CD4-positive, alpha-beta T cell treated with Interleukin-10 for 1 hour (primary cell): ENCODE measurements at places on chromosomes 2 and 18.

DNA sequence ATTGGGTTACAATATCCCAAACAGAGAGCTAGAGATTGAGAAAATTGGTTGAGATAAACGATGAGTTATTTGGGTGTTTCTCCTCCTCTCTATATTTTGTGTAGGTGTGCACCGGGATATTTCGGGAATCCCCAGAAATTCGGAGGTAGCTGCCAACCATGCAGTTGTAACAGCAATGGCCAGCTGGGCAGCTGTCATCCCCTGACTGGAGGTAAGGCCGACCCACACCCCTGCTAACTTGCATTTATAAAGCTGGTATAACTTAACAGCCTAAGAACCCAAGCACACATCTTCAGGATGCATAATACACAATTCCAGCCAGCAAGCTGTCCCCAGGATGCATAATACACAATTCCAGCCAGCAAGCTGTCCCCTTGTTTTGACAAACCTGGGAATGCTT is 124.6 kb upstream of the TTC39C start:
- no peak for DNase-seq

GRCh38 chr2:232874677-232875223 is 4.7 kb downstream of the SNORC start:
- DNase-seq: no peak

GRCh38 chr18:50722311-50722710 is 97.5 kb downstream of the MRO start:
- DNase-seq: no peak

- no peak for DNase-seq
Measured at GRCh38 chr2:219250049-219250781, 2.8 kb upstream of the TUBA4B start.

- DNase-seq: no peak
Measured at GRCh38 chr2:106982350-106982749, 96.4 kb upstream of the ST6GAL2 start.

GRCh38 chr2:5666798-5667197 is 25.4 kb upstream of the SOX11 start:
- no peak for DNase-seq

GRCh38 chr18:57819119-57819518 is 16.0 kb upstream of the ATP8B1 start:
- no peak for DNase-seq

GRCh38 chr2:26786207-26787028 is 562 bp downstream of the CENPA start:
- DNase-seq: peak; percentile 8

GRCh38 chr2:32805104-32806095 is 141.4 kb upstream of the LTBP1 start:
- no peak for DNase-seq

DNA sequence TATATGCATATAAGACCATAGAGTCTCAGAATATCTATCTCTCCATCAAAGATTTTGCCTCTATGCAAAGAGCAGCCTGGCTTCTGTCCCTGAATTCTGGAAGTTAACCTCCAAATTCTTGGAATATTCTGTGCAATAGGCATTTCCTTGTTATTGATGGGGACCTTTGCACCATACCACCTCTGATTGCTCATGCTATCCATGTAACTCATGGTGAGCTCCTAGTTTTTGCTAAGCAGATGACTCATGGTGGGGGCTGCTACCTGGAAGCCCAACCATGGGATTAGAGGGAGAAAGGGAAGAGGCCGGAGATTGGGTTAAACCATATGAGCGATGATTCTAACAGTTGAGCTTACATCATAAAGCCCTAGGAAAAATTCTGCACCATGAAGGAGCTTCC is 310.2 kb upstream of the FIGN start:
- DNase-seq: no peak

DNA sequence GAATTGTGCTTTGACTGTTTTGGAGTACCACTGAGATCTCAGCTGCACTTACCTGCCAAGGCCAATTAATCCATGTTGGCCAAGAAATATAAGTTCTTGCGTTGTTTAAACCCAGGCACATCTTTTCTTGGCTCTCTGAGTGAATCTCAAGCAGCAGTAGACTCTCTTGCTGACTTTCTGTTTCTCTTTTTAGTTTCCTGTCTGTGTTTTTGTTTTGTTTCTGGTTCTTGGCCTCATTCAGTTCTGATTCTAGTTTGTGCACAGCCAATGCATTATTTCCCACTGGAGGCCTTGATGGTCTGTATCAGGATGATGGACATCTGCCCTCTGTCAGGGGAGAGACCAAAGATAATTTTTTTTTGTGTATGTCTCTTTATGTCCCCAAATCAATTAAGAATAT is 379.4 kb downstream of the CDH2 start:
- no peak for DNase-seq

DNA sequence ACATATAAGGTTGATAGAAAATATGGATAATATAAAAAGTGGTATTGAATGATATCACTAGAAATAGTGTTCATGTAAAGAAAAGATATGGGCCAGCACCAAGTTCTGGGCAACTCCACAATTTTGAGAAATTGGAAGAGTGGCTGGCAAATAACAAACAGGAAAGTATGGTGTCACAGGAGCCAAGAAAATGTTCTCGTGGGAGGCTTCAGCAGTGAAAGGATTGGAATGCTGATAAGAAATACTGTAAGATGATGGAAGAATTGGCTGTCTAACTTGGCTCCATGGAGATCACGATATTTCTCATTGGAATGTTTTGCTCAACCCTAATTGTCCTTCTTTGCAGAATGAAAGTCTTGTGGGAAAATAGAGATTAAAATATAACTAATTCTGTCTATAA is 856.8 kb downstream of the DPP10 start:
- no peak for DNase-seq

DNA sequence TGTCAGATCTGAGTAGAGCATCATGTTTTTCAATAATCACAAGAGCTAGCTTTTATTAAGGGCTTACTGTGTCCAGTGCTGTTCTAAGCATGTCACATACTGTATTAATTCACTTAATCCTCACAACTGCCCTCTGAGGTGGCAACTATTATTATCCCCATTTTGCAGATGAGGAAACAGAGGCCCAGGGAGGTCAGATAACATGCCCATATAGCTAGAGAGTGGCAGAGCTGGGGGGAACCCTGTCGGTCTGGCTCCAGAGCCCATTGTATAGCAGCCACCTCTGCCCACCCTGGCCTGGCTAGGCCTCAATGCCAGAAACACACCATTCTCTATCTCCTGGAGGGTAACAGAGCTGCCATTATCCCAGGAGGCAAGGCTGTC is 113.2 kb downstream of the B3GNT2 start:
- DNase-seq: no peak

DNA sequence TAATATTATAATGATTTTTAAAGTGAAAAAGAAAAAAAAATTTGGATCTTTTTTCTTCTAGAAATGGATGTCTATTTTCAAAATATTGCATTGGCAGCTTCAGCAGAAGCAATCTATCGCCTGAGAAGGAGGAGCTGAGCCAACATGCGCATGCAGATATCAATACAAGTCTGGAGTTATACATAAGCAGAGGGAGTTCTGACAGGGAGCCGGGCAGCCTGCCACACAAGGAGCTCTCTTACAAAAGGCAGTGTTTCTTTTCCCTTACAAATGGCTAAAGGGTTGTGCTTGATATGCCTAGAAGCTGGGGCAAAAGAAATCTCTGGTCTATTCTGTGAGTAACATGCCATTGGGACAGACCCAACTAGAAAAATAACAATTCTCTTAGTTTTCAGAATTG is 291.9 kb upstream of the TRIB2 start:
- no peak for DNase-seq

GRCh38 chr2:207479198-207479785 is 50.5 kb upstream of the CREB1 start:
- no peak for DNase-seq

GRCh38 chr2:210199854-210200253 is 25.4 kb downstream of the ACADL start:
- no peak for DNase-seq

DNA sequence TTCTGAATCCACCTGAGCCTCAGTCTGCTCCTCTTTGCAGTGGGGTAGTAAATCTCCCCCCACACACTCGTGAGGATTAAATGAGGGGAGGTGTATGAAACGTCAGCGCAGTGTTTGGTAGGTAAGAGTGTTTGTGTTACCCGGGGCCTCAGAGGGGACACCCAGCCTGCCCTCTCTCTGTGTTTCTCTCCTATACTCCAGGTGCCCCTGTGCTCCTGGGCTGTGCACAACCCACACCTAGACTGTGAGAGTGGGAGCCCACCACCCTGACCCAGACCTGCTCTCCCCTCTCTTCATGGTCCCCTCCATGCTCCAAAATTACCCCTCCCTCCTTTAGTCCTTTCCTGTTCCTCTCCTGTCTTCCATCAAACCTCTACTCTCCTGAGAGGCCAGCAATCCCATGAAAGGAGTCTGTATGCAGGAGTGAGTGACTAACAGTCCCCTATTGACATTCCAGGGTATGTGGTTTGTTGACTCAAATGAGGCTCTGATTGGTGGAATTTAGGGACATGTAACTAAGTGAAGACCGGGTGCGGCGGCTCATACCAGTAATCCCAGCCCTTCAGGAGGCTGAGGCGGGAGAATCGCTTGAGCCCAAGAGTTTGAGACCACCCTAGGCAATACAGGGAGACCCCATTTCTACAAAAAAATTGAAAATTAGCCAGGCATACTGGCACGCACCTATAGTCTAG is 10.4 kb downstream of the CIB4 start:
- no peak for DNase-seq

- DNase-seq: no peak
Measured at GRCh38 chr2:133574186-133574585, 5.9 kb upstream of the NCKAP5 start.

DNA sequence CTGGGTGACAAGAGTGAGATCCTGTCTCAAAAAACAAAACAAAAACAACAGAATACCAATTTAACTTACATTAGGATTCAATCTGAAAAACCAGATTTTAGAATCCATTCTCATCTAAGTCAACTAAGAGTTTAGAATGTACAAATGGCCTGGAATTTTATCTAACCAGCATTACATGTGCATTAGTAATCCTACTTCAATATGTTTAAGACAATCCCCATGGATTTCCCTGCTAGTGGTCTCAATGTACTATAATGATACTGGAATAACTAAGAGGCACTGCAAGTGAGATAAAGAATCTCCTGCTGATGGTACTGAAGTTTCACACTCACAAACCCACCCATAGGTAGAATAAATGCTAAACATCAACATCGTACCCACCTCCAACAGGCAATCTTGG is 53.9 kb upstream of the DNER start:
- DNase-seq: no peak

DNA sequence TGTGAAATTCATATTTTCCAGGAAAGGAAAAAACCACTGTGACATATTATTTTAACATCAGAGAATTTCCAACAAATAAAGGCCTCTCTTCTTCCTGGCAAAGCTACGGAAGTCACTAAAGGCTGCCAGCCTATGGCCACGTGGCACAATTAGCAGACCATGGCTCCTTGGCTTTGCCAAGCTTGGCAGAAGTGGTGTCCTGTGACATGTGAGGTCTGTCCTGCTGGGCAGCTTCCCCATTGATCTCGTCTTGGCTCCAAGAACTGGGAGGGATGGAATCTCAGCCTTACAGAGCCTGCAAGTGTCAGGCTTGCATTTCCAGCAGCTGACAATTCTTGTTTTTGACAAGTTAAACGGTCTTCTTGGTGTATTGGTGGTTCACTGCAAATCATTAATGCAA is 226.9 kb upstream of the THSD7B start:
- no peak for DNase-seq

GRCh38 chr18:3513481-3513880 is 63.5 kb downstream of the TGIF1 start:
- no peak for DNase-seq

DNA sequence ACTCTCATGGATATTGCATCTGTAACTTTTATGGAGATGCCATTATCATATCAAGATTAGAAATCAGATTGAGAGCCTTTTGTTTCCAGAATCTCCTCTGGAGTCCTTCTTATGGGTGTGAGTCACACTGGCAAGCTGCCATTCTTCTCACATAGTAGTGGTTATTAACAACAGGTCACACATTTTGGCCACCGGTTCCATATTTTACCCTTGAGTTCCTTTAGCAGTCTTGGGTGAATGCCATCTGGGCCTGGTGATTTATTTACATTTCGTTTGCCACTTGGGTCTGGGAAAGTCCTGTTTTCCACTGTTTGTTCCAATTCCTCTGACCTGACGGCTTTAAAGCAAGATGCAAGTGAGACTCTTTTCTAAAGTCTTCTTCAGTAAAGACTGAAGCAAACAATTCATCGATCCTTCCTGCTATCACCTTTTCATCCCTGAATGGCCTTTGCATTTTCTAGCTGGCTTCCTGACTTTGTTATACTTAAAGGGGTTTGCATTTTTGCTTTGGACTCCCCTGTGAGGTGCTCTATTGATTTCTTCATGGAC is 80.5 kb upstream of the CAVIN2 start:
- DNase-seq: no peak

- DNase-seq: peak; percentile 96
Measured at GRCh38 chr2:241701399-241702154, at the start of gene ING5. ING5 (plus strand) TSS chr2:241702039; CDS start chr2:241702066, 27 bp downstream.

DNA sequence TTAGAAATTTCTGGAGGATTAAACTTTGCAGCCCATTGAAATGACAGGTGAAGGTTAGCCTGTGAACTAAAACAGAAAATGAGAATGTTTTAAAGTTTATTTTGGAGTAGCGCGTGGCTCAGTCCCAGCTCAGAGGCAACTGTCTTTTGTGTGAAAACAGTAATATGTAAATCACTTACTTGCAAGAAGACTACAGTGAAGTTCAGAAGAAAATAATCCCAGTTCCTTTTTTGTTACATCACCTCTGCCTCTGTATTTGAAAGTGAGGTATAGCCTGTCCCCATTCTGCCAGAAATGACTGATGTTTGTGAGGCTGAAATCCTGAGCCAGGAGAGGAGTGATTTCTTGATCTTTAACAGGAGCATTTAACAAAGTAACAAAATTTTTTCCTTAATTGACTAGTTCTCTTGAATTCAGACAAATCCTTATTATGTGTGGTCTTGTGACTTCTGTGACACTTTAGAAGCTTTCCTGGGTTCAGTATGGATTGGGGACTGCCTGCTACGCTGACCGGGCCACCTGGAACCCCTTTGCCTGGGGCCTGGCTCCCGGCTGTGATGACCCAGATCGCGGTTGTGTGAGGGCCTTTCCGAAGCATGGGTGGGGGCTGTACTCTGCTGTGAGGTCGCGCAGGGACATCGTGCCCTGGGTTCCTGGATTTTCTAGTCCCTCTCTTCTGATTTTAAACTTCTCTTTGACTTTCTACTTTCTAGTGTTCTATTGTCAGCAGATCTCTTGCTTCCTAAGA is 24.3 kb downstream of the TRAPPC12 start:
- DNase-seq: no peak

DNA sequence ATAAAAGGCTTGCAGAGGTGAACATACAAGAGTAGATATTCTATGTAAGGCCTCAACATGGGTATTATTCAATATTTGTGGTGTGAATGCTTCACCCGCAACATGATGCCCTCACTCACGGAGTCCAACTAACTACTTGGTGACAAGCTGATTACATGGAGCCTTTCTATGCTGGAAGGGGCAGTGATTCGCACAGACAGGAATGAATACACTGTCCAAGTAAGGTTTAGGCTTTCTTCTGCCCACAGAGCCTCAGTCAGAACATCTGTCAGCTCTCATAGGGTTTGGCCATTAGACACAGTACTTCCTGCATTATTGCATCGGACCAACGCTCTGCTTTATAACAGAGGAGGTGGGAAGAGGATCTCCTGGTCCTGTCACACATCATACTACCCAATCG is 80.3 kb upstream of the SLC35G4 start:
- no peak for DNase-seq
